ENCODE measurements at places on chromosomes 1 and 21.

DNA sequence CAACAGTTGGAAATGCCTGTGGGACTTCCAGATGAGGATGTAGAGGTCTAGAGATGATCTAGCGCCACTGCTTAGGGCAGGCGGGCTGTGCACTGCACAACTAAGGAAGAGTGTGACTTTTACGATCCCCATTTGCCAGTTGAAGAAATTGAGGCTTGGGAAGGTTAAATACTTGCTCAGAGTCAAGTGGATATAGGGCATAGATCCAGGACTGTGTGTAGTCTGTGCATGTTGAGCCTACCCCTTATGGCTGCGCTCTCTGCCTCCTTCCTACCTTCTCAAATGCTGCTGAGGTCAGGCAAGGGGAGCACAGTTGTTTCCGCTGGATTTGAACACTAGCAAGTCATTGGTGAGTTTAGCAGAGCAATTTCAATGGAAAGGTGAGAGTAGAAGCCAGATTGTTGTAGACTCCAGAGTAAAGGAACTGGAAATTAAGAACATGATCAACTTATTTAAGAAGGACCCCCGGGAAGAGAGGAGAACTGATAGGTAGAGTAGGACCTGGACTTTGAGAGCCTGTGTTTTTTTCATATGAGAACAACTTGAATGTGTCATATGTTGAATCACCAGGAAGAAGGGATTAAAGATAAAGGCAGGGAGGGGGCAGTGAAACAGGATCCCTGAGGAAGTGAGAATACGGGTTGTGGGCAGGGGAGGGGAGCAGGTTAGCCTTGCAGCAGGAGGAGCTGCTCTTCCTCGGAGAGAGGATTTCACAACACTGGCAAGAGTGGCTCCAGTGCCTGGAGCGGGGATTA lies 2.7 kb downstream of the CAPN2 start:
- DNase-seq = peak; percentile 66

- DNase-seq = no peak
Observed at GRCh38 chr1:15427280-15427666, 11.0 kb upstream of the CTRC start.

DNA sequence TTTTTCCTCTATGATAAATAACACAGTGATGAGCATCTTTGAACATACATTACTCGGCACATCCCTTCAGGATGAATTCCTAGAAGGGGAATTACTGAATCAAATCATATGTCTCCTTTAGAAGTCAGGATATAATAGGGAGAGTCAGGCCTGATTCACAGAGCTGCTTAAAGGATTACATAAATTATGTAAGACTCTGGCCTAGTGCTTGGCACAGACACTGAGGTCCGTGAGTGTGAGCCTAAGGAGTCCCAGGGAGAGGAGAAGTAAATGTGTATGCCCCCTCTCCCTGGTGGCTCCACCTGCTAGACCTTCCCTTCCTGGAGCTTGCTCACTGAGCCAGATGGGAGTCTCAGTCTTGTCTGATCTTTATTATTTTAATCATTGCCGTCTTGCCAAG lies 8.6 kb upstream of the FOXE3 start:
- DNase-seq = no peak

GRCh38 chr21:39141502-39141901 lies 41.7 kb downstream of the PSMG1 start:
- no peak for DNase-seq

DNA sequence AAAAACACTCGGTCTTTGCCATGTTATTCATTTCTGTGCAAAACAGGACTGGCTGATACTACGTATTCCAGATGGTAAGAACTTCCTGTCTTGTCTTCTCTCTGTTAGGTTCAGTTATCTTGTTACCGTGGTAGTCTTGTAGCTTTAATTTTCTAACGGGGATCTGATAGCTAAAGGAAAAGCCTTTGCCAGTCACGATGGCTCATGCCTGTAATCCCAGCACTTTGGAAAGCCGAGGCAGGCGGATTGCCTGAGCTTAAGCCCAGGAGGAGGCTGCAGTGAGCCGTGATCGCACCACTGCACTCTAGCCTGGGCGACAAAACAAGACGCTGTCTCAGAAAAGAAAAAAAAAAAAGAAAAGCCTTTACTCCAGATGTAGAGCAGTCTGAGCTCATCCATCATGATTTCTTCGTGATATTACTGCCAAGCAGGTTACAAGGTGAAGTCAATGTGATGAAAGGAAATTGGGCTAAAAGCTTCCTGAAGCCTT lies 11.1 kb upstream of the MSTO1 start:
- DNase-seq = no peak

DNA sequence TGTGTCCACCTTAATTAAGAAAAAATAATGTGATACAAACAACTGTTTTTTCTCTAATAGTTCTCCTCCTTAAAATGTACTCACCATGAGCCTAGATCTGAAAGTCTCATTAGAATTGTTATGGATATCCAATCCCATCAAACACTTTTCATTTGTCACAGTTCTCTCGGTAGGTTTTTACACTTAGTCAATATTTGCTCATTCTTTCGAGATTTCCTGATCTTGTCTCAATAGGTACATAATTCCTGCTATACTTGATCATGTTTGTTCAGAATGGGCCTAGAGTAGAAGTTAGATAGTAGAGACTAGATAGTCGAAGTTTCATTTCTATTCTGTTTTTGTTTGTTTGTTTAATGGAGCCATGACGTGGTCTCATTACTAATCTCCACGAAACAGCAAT lies 2005.7 kb downstream of the NCAM2 start:
- DNase-seq = no peak

- peak; percentile 68 for DNase-seq
Observed at GRCh38 chr1:94801919-94802546, 18.1 kb upstream of the SLC44A3 start.

DNA sequence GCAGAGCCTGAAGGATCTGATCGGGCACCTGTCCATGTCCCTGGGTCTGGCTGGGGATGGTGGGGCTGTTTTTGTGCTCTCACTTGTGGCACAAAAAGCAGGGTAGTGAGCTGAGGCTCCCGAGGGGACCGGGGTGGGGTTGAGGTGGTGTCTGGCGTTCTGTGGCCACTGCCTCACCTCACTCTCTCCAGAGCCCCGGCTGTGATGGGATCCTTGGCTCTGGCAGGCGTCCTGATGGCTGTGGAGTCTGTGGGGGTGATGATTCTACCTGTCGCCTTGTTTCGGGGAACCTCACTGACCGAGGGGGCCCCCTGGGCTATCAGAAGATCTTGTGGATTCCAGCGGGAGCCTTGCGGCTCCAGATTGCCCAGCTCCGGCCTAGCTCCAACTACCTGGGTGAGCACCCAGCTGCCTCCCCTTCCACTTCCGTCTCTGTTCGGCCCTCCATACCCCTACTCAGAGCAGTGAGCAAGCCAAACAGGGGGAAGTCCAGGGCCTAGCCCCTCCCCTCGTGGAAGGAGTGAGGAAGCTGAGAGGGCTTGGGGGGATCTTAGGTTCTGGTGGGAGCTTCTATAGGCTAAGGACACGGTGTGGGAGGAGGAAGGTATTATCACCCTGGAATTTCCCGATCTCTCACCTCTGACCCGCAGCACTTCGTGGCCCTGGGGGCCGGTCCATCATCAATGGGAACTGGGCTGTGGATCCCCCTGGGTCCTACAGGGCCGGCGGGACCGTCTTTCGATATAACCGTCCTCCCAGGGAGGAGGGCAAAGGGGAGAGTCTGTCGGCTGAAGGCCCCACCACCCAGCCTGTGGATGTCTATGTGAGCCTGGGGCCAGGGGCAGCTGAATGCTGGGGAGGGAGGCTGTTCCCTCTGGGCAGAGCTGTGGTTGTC lies 7.0 kb downstream of the ADAMTSL4 start:
- DNase-seq = no peak

- no peak for DNase-seq
Observed at GRCh38 chr1:176177764-176178163, 29.3 kb downstream of the COP1 start.

- no peak for DNase-seq
Observed at GRCh38 chr1:172277275-172277674, 143.2 kb upstream of the C1orf105 start.

- DNase-seq = no peak
Observed at GRCh38 chr1:181397845-181398244, 85.5 kb upstream of the CACNA1E start.

DNA sequence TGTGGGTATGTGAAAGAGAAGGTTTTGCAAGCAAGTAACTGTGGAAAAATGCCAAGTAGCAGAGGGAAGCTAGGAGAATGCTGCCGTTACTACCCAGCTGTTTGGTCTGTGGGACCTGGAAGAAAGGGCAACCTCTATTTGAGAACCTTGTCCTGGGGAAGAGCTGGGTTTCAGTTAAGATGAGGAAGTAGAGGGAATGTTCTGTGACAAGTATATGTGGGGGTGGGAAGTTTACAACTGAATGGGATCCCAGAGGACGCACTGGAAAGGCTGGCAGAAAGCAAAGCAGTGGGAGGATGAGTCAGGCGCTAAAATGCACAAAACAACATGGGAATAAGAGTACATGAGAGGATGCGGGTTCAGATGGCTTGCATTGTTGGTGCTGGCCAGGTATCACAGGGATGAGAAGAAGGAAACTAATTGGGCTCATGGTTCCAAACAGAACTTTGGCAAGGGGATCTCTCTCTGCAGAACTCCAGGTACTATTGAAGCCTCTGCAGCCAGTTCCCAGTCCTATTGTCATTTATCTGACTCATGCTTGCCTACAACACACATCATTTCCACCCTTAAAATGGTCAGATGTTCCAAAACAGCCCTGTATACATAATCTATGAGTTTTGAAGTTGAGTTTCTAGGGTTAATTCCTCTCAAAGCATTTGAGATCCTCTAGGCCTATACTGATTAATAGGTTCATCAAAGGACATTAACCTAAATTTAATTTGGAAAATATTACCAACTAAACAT lies 88.5 kb upstream of the VAV3 start:
- DNase-seq = no peak

DNA sequence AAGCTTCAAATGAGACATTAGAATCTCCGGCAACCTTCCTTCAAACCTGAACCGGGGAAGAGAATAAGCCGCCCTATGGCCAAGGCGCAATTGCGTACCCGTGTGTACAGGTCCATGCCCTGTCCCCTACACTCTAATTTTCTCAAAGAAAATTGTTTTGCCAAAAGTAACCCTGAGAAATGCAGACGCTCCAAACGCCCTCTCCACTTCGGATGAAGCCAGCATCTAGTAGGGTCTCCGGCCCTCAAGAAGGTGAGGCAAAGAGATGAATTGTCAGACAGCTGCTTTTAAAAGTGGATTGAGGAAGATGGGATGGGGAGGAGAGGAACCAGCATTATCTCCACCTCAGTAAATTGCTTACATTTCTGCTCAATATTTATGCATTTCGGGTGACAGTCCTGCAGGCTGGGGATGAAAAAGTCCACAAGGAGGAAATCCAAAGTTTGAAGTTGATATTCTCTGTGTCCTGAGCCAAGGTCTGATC lies 630 bp upstream of the LHX9 start:
- DNase-seq = no peak

- DNase-seq = no peak
Observed at GRCh38 chr1:57058652-57059501, 93.1 kb upstream of the C8B start.

- DNase-seq = peak; percentile 32
Observed at GRCh38 chr1:210089855-210090254, 142.7 kb upstream of the SERTAD4 start.

DNA sequence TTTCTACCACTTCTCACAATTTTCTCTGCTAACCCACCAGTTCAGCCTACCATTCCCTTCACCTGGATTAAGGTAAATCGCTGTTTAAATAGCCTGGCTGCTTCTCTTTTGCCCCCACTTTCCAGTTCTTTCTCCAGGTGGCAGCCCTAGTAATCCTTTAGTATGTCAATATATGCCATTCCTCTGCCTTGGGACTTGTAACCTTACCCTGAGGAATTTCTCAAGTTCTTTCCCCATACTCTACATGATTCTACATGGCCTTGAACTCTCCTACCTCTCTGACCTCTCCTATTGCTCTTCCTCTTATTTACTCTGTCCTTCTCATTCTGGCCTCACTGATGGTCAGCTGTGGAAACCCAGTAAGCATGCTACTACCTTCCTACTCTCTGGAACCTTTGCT lies 546.0 kb downstream of the PLA2G4A start:
- no peak for DNase-seq

GRCh38 chr1:225852413-225853124 lies 29.6 kb downstream of the TMEM63A start:
- DNase-seq = no peak

- no peak for DNase-seq
Observed at GRCh38 chr1:32782086-32782485, 35.1 kb downstream of the YARS1 start.

- no peak for DNase-seq
Observed at GRCh38 chr1:239831577-239832355, 259.9 kb upstream of the FMN2 start.

DNA sequence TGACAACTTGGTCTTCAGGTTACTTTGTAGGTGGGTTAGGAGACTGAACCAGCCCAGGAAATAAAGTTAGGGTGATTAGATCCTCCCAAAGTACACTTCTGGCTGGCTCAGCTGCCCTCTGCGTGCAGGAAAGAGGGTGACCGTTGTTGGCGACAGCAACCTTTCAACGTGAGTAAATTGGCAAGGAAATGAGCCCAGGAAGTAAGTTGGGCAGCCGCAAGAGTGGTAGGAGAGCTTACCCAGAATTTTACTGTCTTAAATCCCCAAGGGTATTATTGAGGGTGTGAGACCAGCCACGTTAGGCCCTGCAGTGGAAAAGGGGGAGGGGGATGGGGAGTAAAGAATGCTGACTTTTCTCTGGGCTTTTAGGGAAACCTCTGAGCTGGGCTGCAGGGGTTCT lies 1.6 kb downstream of the TENT5C start:
- no peak for DNase-seq

DNA sequence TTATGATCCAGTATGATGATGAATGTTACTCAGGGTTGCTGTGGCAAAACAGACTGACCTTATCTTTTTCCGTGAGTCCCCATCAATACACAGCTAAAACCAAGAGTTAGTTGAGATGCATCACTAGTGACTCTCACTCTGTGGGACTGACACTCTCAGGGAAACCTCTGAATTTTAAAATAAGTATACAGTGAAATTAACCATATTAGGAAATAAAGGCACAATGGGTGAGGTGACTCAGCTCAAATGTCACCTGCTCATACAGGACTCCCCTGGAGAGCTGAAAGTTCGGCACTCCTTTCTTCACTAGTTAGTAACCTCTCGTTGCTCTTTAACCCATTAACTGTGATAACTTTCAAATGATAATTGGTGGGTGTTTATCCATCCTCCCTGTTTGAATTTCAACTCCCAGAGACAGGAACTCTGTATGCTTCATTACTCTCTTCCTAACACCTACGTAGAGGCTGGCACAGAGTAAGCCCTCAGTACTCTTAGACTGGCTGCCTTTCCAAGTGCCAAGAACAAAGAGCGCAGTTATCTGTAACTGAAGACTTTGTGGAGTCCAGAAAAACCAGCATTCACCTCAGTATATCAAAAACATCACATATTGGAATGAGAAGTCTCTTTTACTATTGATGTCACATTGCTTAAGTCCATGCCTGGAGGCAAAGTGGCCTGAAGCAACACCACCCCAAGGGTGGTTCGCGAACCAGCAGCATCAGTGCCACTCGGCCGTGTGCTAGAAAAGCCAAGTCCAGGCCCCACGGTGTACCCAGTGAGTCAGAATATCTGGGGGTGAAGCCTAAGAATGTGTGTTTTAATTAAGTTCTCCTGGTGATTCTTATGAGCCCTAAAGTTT lies 91.1 kb downstream of the NIBAN1 start:
- DNase-seq = no peak

Measured in HCT116 (cell line).